ENCODE measurements at places on chromosomes 6 and 20. TPM values are rescaled to one million over a fixed set of nuclear protein-coding genes. Genes with fewer than 3 reads are reported as not detected.

GRCh38 chr6:148780918-148781436, 34.1 kb downstream of the UST start:
- no peak for DNase-seq

ELOVL4 gene
- polyA plus RNA-seq, result 2.3 TPM

DNA sequence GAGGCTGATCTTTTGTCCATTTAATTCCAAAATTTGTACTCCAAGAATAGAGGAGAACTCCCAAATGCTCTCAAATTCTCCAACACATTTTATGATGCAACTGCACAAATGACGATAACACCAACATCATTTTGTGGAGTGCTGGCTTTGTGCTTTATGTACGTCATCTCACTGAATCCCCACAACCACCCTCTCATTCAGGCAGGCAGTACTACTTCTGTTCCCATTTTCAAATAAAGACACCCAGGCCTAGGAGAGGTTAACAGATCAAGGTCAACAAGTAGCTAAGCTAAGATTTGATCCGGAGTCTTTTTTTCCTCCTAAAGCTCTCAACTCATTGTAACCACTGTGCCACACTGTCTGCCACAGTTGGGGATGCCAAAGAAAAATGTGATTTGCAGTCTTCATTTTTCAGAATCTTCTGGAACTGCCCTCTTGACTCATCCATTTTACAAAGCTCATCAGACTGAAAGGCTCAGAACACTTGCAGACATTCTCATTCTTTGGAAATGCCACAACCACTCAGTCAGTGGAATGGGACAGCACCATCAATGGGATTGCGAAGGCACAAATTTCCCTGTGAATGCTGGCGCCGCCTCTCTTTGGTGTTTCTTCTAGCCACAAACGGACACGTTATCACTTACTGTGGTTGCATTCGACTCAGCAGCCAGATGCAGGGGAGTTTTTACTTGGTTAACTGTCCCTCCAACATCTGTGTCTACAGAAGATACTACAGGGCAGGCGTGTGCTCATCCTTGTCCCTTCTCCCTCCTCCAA, 184.4 kb downstream of the GJA10 start:
- DNase-seq, result no peak

MYCT1 gene
- 18.0 TPM for polyA plus RNA-seq

GRCh38 chr6:162056745-162057144, 670.8 kb downstream of the PRKN start:
- peak; percentile 13 for DNase-seq

DNA sequence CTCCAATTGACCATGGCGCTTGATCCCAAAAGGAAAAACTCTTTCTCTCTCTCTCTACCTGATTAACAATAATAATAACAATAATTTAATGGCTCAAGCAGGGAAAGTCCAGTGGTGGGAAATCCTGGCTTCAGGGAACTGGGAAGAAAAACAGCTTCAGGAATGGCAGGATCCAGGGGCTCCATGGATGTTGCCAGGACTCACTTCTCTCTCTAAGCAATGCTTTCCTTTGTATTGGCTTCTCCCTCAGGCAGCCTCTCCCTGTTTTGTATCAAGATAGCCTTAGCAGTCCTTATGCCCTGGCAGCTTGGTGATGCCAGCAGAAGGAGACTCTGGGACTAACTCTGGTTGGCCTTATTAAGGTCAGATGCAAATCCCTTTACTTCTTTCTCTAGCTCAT, 13.5 kb upstream of the PTGIS start:
- no peak for DNase-seq

DNA sequence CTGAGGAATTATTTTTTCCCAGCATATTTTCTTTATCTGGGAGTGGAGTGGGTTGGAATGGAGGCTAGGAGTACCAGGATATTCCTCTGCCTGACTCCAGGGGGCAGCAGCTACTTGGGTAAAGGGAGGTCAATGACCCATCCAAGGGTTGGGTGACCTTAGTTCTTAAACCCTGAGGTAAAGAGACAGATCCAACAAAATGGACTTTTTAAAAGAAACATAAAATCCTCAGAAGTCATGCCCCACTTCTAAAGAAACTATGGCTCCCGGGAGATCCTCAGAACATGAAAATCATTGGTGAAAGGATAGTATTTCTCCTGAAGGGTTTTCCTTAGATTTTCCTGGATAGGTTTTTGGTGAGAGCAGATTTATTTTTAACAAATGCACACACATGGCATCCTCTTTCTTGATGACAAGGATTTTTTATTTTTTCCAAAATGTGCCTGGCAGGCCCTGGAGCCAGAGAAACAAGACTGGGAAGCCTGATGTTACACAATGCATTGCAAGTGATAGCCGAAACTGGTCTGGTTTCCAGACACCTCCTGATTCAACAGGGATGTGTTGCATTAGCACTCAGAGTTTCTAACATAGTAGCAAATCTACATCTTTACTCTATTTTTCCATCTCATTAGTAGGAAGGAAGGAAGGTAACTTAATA, 240.9 kb upstream of the BTBD3 start:
- no peak for DNase-seq

GRCh38 chr20:32808438-32808837, 11.3 kb upstream of the MAPRE1 start:
- no peak for DNase-seq

DDO gene
- polyA plus RNA-seq, result 0.95 TPM

GRCh38 chr20:38581013-38581412, at the start of gene ADIG:
Gene ADIG (plus strand): TSS chr20:38581197. CDS start chr20:38581251, 54 bp downstream.
- DNase-seq, result no peak
